Adipocyte (in vitro differentiated cells): ENCODE measurements at places on chromosomes 1 and 21.

- DNase-seq = peak; percentile 69
Measured at GRCh38 chr1:7430691-7431090, 340.4 kb upstream of the VAMP3 start.

GRCh38 chr1:177008653-177009052 lies 155.9 kb downstream of the ASTN1 start:
- no peak for DNase-seq

GRCh38 chr1:6317098-6317760 lies 56.3 kb upstream of the GPR153 start:
- peak; percentile 3 for DNase-seq

DNA sequence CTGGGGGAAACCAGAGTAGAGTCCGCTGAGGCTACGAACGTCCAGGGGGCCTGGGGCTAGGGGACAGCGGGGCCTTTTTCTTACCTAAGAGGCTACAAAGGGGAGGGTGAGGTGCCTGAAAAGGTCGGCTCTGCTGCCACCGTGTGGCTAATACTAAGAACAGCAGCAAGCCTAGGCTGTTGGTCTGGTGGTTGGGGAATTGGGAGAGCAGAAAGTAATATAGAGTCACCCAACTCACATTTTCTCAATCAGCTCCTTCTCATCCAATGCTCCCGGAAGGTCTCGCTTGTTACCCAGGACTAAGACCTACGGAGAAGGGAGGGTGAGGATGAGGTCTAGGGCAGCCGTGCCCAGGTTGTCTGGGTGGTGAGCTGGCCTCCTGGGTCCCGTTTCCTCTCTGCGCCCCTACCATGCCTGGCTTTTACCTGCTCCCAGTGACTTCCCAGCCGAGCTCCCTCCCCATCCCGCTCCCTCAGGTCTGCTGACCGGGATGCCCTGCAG lies 9.3 kb downstream of the ARL8A start:
- DNase-seq = peak; percentile 87

DNA sequence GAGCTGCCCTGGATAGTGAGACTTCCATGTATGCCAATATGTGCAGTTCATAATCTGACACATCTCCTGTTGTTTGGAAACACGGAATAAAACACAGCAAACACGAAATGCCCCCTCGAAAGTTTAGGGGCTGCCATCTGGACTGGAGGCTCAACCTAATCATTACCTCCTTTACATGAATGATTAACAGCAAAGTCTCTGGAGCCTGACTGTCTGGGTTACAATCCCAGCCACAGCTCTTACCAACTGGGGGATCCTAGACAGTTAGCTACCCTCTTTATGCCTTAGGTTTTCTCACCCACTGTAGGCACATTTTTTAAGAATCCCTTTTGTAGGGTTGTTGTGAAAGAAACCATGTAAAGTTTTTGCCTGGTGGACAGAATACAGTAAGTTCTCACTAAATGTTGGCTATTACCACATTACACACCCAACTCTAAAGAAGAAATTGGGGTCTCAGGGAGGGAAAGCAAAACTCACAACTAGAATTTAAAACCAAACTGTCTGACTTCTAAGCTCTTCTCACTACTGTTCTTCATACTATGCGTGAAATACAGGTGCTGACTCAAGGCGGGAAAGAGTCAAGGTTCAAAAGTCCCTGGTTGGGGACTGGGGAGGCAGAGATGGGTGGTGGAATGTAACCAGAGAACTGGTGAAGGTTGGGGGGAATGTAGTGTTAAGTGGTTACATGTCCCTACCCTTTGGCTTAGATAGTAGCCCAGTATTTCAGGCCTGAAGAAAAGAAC lies 24.2 kb downstream of the CYP4A22 start:
- no peak for DNase-seq

DNA sequence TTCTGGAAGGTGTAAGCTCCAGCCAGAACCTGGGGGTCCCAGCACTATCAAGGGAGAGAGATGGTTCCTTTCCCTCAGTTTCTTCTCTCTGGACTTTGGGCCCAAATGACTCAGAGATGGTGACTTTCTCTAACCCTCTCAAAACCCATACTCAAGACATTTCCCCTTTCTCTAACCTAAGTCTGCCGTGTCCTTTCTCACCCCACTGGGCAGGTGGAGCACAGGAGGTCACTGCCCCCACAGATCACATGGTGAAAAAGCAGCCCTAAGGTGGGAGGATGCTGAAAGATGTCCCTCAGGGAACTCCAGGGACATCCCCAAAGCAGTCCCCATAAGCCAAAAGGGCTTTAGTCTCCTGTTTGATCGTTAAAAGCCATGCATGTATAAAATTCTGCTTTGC lies 173.7 kb downstream of the HIVEP3 start:
- DNase-seq = no peak

GRCh38 chr1:26164036-26164860 lies 4.5 kb downstream of the C1orf232 start:
- peak; percentile 76 for DNase-seq

- peak; percentile 10 for DNase-seq
Measured at GRCh38 chr1:25106352-25106751, 126.0 kb downstream of the SYF2 start.

DNA sequence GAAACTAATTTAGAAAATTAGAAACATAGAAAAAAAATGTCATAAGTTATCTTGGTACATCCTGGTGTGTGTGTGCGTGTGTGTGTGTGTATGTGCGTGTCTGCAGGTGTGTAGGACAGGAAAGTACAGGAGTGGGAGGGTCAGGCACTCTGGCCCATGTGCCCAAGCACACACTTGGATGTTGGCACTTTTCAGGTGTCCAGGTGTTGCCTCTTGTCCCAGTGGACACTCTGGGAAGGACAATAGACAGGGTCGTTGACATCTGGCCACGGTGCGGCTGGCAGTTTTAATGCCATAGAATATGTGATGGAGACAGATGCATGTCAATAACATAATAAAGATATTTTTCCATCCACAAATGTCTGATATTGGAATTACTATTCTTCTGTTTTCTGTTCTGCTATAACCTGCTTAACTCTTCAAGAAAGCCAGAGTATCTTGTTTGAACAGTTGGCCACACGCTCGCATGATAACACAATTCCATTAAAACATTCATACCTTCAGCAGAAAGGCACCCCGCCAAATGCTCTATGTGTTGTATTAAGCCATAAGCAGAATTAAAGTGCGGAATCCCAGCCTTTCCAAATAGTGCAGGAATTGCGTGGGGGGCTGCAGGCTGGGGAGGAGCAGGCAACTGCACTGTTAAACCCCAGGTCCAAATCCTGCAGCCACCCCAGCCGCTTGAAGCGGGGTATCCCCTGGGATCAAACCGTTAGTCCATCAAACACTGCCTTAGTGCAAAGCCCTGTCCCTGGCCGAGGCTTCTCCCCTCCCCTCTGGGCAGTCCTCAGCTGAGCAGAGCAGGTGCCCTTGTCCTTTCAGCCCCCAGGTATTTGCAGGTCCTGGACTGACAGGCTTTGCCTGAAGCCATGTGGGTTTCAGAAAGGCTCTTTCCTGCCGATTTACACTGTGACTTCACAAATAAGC lies 390.0 kb downstream of the CAMTA1 start:
- no peak for DNase-seq

GRCh38 chr1:192702212-192702902 lies 66.4 kb downstream of the RGS13 start:
- DNase-seq = peak; percentile 90

DNA sequence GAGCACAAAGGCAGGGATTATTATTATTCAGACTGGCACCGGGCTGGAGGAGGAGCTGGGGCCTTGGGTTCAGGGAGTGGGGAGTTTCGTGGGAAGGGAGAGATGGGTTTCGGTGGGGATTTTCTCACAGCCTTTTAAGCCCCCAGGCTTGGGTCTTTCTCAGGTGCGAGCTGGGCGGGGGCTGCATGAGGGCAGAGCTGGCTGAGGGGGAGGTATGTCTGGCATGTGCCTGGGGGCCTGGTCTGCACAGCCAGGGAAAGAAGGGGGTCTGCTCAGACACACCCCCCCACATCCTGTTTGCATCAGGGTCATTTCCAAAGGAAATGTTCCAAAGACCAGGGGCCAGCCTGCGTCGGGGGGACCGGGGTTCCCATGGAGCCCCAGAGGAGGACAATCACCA lies 21.6 kb downstream of the GRHL3 start:
- no peak for DNase-seq

DNA sequence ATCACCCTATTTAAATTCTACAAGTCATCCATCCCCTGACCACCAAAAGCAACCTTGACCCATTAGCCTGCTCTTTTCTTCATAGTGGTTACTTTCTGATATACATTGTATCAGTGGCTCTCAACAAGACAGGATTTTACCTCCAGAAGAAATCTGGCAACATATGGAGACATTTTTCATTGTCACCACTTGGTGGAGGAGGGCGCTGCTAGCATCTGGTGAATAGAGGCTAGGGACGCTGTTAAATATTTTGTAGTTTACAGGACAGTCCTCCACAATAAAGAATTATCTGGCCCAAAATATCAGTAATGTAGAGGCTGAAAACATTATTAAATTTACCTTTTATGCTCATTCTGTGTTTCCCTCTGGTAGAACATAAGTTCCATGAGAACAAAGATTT lies 6.1 kb downstream of the HSPA13 start:
- no peak for DNase-seq

GRCh38 chr1:172400722-172401105 lies 19.8 kb upstream of the C1orf105 start:
- DNase-seq = no peak

GRCh38 chr1:89633800-89634625 lies 1.1 kb downstream of the LRRC8C start:
- DNase-seq = peak; percentile 62

DNA sequence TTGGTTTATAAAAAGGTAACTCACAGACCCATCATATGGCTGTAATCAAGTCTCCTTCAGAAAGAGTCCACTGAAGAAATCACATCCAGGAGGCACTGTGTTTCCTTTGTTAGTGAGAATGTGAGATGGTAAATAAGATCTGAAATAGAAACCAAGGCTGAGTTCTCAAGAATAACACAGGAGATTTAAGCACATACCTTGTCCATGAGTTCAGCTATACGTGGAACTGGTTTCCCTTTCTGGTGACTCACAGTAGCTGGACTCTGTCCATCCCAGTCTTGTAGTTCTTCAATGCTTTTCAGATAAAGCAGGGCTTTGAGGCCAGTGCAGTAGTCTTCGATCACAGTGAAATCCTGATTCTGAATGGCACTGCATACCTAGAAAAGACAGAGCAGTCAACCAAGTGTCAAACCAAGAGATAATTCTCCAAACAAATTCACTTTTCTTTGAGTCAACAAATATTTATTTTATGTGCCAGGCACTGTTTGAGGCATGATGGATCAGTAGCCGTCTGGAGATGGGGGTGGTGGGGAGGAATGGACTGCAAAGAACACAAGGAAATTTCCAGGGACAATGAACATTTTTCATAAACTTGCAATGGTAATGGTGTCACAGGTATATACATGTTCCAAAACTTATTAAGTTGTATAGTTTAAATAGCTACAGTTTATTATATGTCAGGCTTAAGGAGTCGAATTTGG lies 471.4 kb downstream of the PTBP2 start:
- peak; percentile 93 for DNase-seq

GRCh38 chr1:215146240-215146975 lies 63.9 kb downstream of the KCNK2 start:
- peak; percentile 66 for DNase-seq

DNA sequence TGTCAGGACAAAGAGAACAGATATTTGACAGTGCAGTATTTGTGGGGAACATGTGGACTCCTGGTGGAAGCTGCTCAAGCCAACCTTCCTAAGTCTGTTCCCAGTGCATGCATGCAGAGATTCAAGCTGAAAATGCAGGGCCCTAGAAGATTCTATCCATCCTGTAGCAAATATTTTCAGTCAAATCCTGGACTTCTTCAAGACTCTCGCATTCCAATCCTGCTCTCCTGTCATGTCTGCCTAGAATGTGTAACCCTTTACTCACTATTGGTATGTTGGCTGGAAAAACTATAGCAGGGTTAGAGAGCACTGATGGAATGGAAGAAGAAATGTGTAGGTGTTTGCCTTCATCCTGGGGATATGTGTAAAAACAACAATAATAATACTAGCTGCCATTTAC lies 385.6 kb upstream of the PKN2 start:
- no peak for DNase-seq

- DNase-seq = peak; percentile 80
Measured at GRCh38 chr1:164914208-164914607, 355.2 kb downstream of the PBX1 start.
